ENCODE measurements at places on chromosomes 7 and 10. TPM values are rescaled to one million over a fixed set of nuclear protein-coding genes. Genes with fewer than 3 reads are reported as not detected.

- DNase-seq: no peak
Observed at GRCh38 chr7:107700570-107700969, 39.9 kb downstream of the SLC26A4 start.

DNA sequence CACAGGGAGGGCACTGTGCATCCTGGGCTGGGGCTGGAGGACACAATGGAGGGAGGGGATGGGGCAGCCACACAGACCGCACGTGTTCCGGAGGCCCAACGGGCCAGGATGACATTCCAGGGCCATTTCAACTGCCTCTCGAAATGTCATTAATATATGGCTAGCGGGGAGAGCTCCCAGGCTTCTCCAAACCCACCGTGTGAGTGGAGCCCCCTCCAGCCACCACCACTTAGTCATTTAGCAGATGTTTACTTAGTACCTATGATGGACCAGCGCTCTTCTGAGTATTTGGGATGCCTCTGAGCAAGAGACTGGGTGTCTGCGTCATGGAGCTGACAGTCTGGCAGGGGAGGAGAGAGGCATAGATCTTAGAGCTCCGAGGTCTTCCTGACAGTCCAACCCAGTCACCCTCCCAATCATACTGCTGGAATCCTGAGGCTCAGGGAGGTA, 107.3 kb downstream of the ZMIZ1 start:
- no peak for DNase-seq

DNA sequence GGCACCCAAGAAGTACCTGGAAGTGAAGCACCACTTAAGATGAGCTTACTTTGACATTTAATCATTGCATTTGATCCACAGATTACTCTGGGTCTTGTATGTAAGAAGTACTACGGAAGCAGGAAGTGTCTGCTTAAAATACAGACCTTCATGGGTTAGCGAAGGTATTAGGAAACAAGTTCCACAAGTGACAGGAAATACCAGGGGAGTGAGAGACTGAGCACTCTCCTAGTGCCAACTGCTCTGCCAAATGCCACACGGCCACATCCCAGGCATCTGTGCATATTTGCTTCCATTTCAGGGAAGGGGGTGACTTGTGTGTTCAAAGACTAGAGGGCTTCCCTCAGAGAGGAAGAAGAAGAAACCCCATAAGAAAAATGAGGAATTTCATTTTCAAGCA, 57.2 kb upstream of the ANK3 start:
- DNase-seq: no peak

DNA sequence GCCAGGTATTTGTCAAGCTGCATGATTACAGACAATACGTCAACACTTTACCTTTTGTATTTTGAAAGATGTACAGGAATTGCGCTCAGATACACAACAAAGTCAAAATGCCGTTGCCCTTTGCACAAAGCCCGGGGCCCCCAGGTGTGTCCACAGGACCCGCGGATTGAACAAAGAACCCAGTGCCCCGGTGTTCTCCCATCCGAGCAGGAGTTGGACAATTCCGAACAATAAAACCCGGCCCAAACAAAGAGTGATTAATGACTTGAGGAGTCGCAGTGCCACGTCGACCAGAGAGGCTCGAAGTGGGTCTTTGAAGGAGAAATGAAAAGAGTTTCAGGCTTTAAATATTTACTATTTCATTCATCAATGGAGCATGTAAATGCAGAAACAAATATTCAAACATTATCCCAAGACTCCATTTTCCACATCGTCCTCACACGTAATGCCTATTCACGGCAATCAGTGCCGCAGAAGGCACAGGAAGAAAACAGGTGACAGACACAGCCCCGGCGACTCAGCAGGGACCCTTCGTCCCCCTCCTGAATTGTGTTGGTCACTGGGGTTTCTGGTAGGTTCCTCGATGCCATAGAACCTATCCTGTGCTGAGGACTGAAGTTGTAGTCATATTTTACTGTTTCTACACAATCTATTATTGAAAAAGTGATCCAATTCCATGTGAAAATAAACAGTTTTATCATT, 70.9 kb upstream of the MGMT start:
- DNase-seq: no peak

C7orf33 gene
- total RNA-seq: not detected

CASP2 gene
- total RNA-seq: 12.3 TPM

TBL2 gene
- 17.1 TPM for total RNA-seq

Data from thoracic aorta (tissue), 2 donors.